ENCODE measurements at places on chromosomes 6 and 20.

DNA sequence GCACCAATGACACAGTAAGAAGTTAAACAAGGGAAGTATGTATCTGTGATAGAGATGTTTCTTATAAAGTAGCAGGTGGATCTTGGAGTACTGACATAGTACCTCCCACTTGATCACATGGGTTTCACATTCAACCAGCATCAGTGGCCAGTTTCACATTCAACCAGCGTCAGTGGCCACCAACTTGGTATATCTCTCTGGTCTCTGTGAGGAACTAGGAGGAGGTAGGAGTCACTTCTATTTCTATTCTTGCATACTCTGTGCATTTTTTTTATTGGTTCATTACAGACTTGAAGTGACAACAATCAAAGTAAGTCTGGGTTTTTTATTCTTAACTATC is 200.3 kb upstream of the SIM1 start:
- no peaks in the 10 kb centered on the region for H3K27me3 ChIP-seq
- no peak overlapping the region for H3K27ac ChIP-seq
- H3K36me3 ChIP-seq = no peaks in the 10 kb centered on the region

GRCh38 chr6:133741375-133741861 is 147.5 kb upstream of the TCF21 start:
- H3K36me3 ChIP-seq = no peaks in the 10 kb centered on the region
- H3K4me3 ChIP-seq = no peak overlapping the region
- no peaks in the 10 kb centered on the region for H3K4me1 ChIP-seq
- no peak overlapping the region for H3K27ac ChIP-seq
- DNase-seq = no peak

DNA sequence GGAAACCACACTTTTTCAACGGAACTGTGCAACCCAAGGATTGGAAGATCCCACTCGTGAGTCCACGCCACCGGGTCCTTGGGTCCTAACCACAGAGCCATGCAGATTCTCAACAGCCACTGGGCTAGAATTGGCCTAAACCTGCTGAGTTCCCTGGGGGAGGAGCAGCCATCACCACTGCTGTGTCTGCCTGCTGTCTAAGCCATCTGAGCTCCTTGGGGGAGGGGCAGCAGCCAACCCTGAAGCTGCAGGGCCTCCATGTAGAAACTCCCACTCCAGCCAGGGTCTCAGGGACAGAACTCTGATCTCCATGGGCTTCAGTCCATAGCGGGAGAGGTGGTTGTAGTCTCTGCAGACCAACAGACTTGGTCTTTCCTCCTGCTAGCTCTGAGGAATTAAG is 154.6 kb upstream of the VGLL2 start:
- H3K27me3 ChIP-seq = no peaks in the 10 kb centered on the region
- H3K36me3 ChIP-seq = no peaks in the 10 kb centered on the region
- no peak for DNase-seq
- no peak overlapping the region for H3K4me3 ChIP-seq
- no peak overlapping the region for H3K27ac ChIP-seq

DNA sequence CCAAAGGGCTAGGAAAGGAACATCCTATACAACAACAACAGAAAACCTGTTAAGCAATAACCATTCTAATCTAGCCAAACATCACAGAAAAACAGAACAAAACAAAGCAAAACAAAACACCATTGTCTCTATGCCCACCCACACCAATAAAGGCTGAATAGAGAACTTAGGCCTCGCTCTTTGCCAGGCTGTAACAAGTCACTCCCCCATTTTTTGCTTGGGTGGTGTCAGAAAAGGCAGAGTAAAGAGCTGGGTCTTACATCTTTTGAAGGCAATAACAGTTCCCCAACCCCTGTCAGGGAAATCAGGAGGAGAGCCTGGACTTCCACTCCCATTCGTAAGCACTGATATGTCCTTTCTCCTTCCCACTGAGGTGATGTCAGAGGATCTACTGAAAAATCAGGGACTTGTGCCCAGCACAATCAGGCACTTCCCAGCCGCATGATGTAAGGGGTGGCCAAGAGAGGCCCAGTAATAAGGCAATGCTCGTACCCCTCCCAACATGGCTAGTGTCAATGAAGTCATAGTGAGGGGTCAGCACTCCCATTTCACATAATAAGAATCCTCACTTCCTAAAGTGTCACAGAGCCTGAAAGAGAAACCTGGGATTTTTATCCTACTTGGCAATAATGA is 31.0 kb downstream of the THEMIS start:
- DNase-seq = no peak
- H3K27ac ChIP-seq = no peak overlapping the region
- H3K27me3 ChIP-seq = no peaks in the 10 kb centered on the region
- H3K4me1 ChIP-seq = no peaks in the 10 kb centered on the region
